ENCODE measurements at places on chromosomes 1 and 21. TPM values are rescaled to one million over a fixed set of nuclear protein-coding genes. Genes with fewer than 3 reads are reported as not detected.

Gene PARS2
- total RNA-seq, result 7.6 TPM

Gene CYYR1
- not detected for total RNA-seq

Gene NCAM2
- total RNA-seq, result 5.7 TPM

Gene S100A3
- 2.5 TPM for total RNA-seq

Gene CLCA1
- not detected for total RNA-seq

Gene MIGA1
- total RNA-seq, result 12.5 TPM

Gene NKAIN1
- 0.35 TPM for total RNA-seq

Gene IL20
- not detected for total RNA-seq

Data from pericardium fibroblast (primary cell).